ENCODE measurements at places on chromosomes 5 and 9.

DNA sequence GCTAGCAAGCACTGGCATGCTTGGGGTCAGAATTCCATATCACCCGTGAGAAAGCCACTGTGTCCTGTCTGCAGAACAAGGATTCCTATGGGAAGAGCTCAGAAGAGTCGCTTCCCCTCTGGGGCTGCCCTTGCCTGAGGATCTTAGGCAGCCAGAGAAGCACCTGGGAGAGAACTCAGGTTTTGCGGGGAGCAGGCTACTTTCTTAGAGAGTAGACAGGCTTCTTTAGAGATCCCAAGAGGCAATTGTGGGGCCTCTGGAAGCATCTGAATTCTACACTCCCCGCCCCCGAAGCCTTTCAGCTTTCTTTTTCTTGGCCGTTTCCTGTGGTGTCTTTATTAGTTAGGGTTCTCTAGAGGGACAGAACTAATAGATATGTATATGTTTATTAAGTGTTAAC, 40.9 kb downstream of the PHF2 start:
- DNase-seq: no peak

DNA sequence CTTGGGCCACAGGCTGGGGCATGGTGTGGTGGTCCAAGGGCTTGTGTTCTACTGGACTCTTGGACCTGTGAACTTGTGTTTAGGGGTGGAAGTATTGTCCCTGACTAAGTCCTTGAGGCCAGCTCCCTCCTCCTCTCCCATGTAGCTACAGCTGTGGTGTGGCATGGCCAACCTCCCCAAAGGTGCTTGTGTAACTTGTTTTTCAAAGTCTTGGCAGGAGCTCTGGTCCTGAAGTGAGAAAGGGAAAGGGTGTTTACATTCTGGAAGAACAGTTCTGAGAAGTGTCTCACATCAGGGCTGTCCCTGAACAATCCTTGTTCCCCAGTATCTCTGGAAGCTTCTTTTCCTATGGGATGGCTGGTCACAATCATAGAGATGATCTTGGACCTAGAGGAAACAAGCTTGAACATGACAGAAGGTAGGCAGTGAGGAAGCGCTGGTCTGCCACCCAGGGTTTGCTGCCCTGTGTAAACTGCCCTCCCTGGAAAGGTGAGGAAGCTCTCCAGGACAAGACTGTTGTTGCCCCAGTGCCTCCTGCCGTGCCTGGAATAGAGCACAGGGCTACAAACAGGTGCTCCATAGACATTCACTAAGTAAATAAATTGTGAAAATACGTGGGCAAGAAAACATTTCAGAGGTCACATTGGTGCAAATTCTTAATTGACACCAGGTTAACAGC, 64.6 kb upstream of the KLF9 start:
- no peak for DNase-seq

DNA sequence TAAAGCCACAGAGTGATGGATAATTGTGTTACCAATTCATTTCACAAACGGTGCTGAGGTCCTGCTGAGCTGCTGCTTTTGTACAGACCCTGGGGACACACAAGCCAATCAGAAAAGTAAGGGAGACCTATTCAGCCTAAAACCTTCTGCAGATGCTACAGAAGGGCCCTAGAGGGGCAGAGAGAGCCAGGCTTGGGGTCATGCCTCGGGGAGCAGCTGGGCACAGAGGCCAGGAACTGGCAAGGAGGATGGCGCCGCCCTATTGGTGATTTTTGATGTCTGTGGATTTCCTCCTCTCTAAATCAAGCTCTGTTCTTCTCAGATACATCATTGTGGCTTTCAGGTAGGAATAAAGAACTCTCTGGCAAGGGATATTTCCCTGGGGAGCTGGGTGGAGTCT, 181.9 kb downstream of the ZNF462 start:
- DNase-seq: no peak

- no peak for DNase-seq
These were observed 242.8 kb upstream of the ANKRD55 start for GRCh38 chr5:56475689-56476486.

GRCh38 chr5:118193194-118193905, 795.0 kb downstream of the DTWD2 start:
- no peak for DNase-seq

GRCh38 chr5:106956886-106957285, 713.9 kb downstream of the EFNA5 start:
- no peak for DNase-seq

GRCh38 chr9:123757547-123757946, 172.4 kb downstream of the DENND1A start:
- DNase-seq: no peak

GRCh38 chr5:108942701-108943100, 195.0 kb downstream of the FER start:
- peak; percentile 23 for DNase-seq

- peak; percentile 6 for DNase-seq
These were observed 16.7 kb downstream of the PCDH12 start for GRCh38 chr5:141941307-141941706.

GRCh38 chr9:98071737-98072136, 15.2 kb downstream of the NANS start:
- DNase-seq: no peak

DNA sequence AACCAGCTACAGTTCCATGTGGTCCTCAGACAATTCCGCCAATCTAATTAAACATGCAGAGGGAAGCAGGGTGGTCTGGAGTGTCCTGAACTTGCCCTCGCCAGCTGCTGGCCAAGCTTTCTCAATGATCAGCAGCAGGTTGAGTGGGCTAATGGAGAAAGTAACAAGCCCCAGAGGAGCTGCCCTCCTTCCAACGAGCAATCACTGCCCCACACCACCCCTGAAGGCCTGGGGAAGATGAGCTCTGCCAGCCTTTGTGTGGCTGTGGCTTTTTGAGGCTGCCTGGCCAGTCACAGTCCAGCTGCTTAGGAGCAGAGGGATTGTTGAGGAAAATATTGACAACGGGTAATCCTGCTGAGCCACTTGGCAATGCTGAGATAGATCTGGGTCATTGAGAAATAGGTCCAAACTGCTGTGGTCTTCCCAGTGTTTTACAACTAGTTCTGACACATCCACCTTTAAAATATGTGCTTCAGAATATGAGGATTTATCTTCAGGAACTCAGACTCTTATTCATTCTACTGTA, 107.3 kb downstream of the CD180 start:
- DNase-seq: peak; percentile 91

DNA sequence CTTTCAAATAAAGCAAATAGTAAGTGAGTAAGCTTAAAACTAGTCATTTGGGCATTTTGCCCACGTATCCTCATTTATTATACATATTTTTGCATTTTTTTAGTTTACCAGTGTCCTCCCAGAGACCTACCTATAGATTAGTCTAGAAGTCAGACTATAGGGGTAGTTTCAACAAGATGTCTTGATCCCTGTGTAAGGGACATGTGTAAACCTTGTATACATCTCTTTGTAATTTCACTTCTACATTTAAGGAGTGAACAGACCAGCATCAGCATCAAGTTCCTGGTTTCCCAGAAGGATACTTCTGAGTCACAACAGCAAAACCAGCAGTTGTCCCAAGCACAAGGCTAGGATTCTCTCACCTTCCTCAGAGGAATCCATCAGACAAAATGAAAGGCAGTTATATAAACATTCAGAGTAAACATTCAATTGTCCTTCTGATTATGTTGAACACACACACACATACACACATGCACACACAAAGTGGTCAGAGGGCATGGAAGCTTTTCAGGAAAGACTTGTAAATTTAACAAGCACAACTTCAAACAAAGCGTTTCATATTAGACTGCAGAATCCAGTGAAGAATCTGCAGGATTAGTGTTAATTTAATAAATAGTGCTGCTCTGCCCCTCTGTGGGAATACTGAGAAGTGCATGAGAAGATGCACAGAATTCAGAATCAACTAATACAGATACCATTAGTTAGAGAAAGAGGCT, 55.4 kb downstream of the HINT1 start:
- peak; percentile 80 for DNase-seq

- no peak for DNase-seq
These were observed 3.5 kb downstream of the NRG2 start for GRCh38 chr5:140039561-140039960.

DNA sequence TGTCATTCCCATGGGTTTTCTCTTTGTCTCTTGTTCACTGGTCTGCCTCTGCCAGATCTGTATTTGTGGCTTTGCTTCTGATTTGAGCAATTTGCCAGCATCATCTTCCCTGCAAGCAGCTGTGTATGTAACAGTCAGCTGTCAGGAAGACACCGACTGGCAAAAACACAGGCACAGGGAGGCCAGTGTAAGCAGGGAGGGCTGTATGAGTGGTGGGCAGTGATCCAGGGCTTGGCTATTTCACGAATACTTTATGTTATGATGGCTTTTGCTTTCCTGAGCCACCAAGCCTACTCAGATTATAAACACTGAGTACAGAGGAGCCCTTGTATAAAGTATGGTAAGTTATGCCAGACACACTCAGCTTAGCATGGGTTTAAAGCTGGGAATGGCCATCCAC, 11.6 kb downstream of the BNIP1 start:
- DNase-seq: no peak

- peak; percentile 26 for DNase-seq
These were observed 76.8 kb upstream of the CDK20 start for GRCh38 chr9:88051138-88051537.

DNA sequence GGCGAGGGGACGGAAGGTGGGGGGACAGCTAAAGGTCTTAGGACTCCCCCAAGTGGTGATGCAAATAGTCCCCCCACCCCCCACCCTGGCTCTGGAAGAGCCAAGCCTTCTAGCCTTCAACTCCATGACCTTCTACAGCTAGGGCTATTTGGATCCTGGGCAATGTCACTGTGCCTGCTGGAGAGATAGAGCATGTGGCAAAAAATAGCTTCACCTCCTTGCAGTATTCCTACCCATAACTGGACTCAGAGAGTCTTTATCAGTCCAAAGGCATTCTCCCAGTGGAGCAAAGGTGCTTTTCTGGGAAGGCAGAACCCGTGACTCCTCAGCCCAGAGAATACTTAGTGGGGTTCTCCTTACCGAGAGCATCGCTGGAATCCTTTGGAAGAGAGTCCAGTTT, 48.9 kb upstream of the PPARGC1B start:
- DNase-seq: no peak

DNA sequence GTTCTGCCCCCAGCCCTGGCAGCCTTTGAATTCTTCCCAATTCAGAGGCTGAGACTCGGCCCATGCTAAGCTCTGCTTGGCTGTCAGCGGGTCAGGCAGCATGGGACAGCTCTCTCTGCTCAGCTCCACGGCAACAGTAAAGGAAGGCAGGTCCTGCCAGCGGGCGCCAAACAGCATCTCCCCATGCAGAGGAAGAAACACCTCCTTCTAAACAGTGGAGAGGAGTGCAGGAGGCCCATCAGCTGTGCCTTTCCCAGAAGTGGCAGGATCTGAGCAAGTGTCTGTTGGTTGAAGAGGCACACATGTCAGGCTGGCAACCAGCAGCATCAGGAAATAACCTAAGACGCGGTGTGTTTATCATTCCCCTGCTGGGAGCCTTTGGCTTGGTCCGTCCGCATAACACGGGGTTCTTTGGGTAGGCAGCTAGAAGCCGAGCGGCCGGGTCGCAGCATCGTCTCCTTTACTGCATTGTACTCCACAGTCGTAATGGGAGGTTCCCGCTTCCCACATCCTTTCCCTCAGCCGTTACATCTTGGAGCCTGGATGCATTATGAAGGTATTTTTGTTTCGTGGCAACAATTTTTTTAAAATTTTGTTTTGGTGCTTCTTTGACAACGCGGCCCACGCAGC, 42.7 kb upstream of the NCS1 start:
- no peak for DNase-seq

DNA sequence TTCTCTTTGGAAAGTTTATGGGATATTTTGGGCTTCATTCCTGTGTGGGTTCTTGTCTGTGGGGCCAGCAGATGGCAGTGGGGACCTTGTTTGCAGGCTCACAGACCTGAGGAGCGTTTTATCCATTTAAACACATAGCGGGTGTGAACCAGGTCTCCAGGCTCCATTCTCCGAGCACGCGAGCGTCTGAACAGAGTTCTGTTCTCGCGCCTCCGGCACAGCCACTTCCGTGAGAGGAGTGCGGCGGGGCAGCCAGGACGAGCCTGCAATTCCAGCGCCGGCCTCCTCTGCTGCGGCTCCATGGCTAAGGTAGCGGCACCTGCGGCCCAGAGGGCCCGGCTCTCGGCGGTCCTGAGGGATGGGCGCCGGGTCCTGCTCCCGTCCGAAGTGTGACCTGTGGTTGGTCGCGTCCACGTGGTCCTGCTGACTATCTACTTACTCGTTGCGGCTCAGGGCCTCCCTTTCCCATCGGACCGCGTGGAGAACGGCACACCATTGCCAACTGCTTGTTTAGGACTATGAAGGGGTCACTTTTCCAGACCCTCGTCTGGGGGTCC, 7.3 kb downstream of the NRARP start:
- peak; percentile 71 for DNase-seq

DNA sequence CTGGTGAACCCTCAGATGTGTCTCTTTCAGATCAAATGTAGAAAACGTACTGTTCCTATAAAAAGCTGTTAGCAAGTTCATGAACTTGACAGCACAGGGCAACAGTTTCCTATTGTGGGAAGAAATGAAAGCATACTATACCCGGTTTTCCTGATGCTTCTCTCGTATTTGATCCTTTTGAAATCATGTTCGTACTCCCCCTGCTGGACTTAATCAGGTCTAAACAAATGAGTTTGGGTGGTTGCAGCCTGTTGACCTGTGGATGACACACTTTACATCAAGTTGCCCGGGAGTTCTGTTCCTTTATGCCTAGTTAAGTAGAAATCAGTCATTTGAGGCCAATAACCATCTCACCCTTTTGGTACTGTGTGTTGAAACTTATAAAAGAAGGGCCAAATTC, 1992.3 kb downstream of the MAT2B start:
- no peak for DNase-seq

GRCh38 chr5:9419794-9420193, 126.1 kb downstream of the SEMA5A start:
- DNase-seq: no peak

DNA sequence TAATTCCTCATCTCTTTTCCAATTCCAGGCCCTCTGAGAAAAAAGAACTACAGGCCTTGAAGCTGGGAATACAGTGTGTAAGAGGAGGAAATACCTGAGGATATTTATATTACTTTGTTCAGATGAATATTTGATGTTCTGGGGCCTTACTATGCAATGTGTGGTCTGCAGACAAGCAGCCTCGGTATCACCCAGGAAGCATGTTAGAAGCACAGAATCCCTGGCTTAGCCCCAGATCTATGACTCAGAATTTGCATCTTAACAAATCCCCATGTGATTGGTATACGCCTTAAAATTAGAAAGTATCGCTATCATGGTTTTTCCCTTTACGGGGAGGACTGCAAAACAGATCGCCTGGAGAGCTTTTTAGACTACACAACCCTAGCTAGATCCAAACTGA, 121.0 kb downstream of the JAKMIP2 start:
- no peak for DNase-seq

GRCh38 chr9:16673171-16673570, 197.3 kb downstream of the BNC2 start:
- no peak for DNase-seq

- peak; percentile 80 for DNase-seq
These were observed 77.2 kb upstream of the NEK6 start for GRCh38 chr9:124180557-124180956.

DNA sequence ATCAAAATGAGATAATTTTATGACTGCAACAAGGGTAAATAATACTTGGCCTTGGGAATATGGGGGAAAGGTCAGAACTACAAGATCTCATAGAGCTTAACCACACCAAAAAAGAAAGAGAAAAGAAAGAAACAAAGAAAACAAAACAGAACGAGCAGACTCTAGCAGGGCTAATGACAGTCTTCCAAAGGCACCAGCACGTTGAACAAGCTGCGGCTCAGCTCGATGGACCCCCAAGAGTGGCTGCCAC, 689 bp downstream of the AK3 start:
- peak; percentile 83 for DNase-seq

- no peak for DNase-seq
These were observed 51.3 kb downstream of the DENND4C start for GRCh38 chr9:19281801-19282200.

- peak; percentile 94 for DNase-seq
These were observed 821 bp downstream of the CTNNA1 start for GRCh38 chr5:138753794-138754698.

Data from eye (tissue), 1 donor.